ENCODE measurements at places on chromosomes 5 and 9.

DNA sequence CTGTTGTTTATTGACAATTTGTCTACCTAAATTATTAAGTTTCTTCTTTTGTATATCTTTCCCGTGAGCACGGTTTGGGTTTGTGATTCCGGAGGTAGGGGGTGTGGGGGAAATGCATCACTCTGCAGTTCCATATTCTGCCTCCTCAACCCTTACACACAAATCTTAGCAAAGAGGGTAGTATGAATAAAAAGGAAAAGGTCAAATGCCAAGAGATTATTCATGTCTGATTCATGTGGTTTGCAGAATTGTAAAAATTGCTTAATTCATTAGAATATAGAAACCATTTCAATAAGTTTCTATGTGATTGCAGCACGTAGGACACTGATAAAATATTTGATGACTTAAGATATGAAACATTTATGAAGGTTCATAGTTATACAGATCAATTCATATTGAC lies 601.9 kb downstream of the SEMA5A start:
- DNase-seq = no peak

GRCh38 chr5:135194573-135195269 lies 160.7 kb upstream of the PITX1 start:
- no peak for DNase-seq

- DNase-seq = no peak
These were observed 10.8 kb downstream of the NACC2 start for GRCh38 chr9:136084063-136084944.

GRCh38 chr9:132585954-132586829 lies 3.8 kb downstream of the BARHL1 start:
- no peak for DNase-seq

GRCh38 chr5:109656829-109657228 lies 32.9 kb upstream of the MAN2A1 start:
- DNase-seq = peak; percentile 51

- no peak for DNase-seq
These were observed 1174.2 kb upstream of the C9orf72 start for GRCh38 chr9:28747351-28747985.

DNA sequence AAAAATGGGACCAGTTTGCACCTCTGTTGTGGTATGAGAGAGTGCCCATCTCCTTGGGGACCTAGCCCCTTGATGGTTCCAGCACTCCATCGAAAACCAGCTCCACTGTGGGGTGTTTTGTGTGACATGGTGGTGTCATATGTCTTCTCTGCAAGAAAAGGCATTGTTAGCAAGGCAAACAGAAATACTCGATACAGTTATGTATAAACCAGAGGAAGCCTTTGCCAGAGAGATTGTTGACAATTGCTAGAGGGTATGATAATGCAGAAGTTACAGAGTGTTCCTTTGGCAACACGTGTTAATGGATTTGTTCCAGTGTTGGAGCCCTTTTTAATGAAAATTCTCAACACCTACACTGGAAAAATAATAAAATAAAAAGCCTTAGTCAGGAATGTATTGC lies 270.4 kb upstream of the DMRT1 start:
- no peak for DNase-seq

DNA sequence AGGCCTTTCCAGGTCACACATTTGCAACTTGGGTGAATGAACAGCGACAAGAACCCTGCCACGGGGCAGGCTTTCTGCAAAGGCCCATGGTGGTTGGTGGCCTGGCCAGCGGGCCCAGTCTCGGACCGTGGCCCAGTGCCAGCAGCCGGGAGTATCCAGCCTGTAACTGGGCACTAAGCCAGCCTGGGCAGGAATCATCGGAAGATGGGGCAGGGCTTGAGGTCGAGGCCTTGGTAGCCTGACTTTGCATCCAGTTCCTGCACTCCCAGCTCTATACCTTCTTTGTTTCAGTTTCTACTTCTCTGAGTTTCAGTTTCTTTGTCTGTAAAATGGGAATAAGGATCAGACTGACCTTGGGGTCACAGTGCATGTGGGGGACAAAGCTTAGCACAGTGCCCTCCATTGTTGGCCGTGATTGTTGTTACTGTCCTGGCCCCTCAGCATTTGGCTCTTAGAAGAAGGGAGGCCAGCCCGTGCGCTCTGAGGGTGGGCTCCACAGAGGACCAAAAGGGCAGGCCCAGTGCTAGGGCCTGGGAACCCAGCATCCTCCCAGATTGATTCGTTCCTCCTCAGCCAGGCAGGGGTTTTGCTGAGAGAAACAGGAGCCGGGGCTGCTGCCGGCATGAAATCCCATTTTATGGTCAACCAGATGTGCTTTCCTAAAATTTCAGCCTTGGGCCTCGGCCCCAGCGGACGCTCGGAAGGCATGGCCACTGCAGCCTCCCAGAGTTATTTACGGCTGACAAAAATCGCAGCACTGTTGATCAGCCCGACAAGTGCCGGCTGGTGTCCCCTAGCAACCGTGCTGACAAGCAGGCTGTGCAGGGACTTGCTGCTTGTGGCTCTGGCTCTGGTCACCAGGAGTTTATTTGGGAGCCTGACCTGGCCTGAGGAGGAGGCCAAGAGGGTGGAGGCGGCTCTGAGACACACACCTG lies 43.6 kb downstream of the JADE2 start:
- no peak for DNase-seq

GRCh38 chr9:131279863-131280570 lies 3.7 kb upstream of the FAM78A start:
- no peak for DNase-seq

DNA sequence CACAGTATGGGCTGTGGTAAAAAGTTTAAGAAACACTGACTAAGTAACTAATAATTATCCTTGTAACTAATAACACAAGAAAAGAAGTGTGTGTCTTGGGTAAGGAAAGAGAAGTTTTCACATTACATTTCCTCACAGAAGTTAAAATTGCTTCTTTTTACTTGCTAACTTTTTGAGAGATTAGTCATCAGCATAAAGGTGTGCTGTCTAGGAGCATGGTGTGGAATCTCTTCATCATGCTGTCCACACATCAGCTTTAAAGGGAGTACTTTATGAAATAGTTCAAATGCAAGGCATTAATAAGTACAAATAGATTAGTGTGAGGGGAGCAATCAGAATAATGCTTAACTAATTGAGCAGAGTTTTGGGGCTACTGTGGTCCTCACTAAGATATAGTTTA lies 29.8 kb downstream of the WDR36 start:
- no peak for DNase-seq

DNA sequence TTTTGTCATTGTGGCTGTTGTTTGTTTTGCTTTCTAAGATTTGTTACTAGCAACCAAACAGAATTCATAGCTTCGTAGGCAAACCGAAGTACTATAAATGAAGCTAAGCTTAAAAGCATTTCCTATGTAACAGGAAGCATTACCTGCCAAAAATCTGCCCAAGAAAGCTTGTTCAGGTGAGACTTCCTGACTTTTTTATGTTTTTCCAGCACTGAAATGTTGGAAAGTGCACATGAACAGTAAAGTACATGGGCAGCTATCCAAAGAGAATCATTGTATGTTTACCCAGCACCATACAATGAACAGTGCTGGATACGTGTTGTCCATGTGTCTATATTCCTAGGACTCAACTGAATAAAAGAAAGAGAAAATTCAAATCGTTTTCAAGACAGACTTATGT lies 247.1 kb downstream of the NFIB start:
- DNase-seq = no peak

DNA sequence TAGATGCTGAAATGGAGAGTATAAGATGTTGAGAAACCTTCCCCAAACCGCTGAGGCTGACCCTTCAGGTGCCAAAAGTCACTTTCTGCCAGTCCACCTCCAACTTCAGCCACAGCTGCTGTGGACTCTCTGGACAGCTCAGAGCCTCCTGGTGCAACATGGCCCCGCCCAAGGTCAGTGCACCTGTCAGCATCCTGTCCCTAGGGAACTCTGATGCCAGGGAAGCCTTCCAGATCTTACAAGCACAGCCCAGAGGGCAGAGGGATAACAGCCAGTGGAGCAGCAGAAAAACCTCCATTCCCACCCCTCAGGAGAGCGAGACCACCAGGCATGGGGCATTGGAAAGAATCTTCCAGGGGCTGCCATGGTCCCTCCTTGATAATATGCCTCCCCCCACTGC lies 10.5 kb upstream of the PTGES2 start:
- no peak for DNase-seq

GRCh38 chr9:84808416-84808815 lies 138.9 kb downstream of the NTRK2 start:
- no peak for DNase-seq

Measured in thoracic aorta (tissue), 2 donors.